Breast epithelium (tissue), 4 donors: ENCODE measurements at places on chromosomes 12 and 14. TPM values are rescaled to one million over a fixed set of nuclear protein-coding genes. Genes with fewer than 3 reads are reported as not detected.

Gene CD27
- total RNA-seq: 0.64 TPM

DNA sequence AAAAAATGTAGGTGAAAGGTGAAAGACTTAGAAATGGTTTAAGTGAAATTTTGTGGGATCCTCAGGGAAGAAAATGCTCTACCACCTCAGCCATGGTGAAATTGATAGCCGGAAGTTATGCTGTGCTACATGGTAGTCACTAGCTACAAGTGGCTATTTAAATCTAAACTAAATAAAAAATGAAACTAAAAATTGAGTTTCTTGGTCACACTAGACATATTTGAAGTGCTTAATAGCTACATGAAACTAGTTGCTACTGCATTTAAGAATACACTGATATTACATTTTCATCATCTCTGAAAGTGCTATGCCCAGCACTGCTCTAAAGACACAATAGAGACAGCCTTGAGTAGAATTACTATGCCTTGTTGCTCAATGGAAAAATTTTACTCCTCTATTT lies 10.3 kb upstream of the SLCO1B3 start:
- no peak for DNase-seq

Gene STON2
- 24.6 TPM for total RNA-seq

DNA sequence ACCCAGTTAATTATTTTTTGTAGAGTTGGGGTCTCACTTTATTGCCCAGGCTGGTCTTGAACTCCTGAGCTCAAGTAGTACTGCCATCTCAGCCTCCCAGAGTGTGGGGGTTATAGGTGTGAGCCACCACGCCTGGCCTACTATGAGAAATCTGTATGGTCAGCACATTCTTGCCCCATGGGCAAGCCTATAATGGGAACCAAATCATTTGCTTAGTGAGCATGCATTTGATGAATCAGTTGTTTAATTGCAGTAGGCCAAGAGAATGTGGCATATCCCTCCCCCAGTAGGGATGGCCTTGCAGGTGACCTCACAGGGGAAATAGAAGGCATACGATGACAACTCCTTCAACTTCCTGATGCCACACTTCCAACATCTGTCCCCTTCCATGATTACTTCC lies 122.7 kb downstream of the DIP2B start:
- DNase-seq: no peak

Gene VTI1B
- total RNA-seq: 62.8 TPM

DNA sequence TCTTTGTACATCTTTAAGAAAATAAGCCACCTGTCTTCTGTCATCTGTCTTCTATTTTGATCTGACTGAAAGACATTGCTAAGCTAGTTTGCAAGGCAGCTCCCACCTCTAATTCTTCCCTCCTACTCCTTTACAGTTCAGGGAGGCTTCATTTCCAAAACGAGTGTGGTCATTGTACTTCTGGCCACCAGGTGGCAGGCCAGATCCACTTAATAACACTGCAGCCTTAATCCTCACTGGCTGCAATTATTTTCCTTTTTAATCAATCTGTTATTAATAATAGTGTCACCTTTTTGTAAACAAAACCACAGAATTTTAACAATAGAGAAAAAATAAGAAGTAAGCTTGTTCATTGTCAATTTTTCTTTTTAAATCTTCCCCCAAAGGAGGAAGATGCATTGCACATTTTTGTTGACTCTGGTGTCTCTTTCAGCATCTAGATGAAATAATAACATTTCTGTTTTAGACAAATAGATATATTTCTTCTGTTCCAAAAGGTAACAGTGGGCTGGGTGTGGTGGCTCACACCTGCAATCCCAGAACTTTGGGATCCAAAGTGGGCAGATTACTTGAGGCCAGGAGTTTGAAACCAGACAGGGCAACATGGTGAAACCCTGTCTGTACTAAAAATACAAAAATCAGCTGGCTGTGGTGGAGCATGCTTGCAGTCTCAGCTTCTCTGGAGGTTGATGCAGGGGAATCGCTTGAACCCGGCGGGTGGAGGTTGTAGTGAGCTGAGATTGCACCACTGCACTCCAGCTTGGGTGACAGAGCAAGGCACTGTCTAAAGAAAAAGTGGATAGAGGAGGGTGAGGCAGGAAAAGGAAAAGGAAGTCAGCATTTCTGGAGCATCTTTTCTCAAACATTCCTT lies 23.3 kb downstream of the GABARAPL1 start:
- DNase-seq: no peak

Gene CGRRF1
- 25.5 TPM for total RNA-seq

Gene ZNF410
- total RNA-seq: 59.0 TPM

DNA sequence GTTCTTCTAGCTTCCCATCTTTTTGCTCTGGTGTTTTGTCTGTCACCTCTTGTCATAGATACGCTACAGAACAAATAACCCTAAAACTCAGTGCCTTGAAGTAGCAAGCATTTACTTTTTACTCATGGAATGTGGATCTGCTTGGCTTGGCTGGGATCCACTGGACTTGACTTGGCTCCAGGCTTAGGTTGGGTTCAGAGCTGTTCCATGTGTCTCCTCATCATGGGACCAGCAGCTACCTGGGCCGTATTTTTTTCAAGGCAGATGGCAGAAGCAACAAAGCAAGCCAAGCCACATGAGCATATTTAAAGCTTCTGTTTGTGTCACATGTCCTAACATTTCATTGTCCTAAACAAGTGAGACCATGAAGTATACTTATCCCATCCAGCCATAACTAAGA lies 48.7 kb upstream of the ATF1 start:
- no peak for DNase-seq

DNA sequence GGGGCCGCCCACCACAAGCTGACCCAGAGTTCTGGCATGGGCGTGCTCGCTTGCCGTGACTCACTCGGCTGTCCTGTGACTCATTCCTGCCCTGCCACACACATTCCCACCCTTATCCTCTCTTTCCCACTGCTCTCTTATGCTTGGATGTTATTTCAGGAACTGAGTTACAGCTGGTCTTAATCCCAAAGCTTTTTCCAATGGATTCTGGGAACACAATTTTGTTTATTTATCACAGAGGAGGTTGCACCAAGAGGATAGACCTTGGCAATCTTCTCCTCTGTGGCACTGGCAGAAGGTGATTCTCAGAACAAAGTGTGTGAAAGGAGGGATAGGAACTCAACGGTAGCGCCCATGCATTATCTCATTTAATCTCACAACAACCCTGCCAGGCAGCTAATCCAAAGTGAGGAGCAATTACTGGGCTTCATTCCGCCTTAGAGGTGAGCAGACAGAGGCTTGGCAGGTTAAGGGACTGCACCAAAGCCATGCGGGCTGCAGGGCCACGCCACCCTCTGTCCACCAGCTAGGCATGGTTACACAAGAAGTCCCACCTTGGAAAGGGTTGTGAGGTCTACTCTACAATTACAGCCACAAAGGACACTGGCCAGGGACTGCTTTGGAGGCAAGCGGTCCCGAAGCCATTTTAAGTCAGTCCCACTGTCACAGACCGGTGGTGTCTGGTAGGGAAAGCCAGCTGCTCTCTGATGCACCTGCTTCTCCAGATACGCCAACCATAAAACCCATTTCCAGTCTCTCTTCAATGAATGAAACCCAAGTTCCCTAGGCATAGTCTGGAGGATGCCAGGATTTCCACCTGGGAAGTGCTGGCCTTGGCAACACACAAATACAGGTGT lies 32.9 kb downstream of the SYNE3 start:
- peak; percentile 72 for DNase-seq

DNA sequence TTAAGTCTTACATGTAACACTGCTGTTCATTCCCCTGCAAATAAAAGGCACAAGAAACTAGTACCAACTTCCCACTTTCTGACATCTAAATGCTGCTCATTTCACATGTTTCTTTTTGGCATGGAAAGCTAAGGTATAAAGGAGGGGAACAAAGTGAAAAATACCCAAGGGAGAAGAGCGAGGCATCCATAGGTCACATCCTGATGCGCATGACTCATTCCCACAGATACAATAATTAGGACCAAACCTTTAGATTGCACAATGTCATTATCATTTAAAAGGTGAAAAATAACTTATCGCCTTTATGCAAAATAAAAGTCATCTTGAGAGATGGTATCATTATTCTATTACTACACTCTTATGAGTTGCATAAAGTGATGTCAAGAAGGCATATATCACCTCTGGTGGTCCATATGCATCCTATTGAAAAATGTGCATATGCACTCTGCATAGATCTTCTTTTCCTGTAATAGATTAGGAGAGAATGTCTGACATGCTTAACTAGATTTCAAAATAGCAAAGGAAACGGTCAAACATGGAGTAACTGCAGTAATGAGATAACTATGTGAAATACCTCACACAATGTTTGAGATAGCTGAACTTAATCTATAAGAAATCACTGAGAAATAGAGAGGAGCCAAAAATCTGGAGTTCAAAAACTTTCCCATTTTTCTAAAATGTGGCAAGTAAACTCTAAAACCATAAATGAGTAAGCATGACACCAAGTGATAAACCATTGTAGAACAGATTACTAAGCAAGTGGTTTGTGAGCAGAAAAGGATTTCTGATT lies 382.5 kb upstream of the TMTC1 start:
- no peak for DNase-seq

DNA sequence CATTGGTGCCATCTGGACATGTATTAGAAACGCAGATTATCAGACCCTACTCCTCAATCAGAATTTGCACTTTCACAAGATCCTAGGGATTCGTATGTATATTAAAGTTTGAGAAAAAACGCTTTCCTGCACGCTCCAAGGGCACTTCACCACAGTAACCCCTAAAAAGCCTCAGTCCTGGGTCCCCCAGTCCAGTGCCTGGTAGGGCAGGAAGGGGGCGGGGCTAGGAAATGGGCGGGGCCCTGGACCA lies 369 bp downstream of the DEPDC4 start:
- DNase-seq: peak; percentile 89

GRCh38 chr14:95486875-95487668 lies 29.4 kb downstream of the SYNE3 start:
- DNase-seq: no peak

DNA sequence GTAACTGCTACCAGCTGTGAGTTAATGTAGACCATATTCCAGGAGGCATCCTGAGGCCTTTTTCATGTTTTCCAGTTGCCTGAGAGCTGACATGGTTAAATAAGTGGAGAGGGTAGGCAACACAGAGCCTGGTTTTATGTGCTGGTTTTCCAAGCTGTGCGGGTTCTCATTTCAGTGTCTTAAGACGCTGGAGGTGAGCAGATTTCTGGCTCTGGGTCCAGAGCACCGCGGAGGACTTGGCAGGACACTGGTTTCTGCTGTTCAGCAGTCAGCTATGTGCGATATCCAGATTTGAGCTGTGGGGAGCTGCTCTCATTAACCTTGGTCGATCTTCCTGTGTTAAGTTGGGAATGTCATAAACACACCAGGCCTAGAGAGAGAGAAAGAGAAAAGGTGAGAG lies 680.8 kb downstream of the BCL11B start:
- no peak for DNase-seq
